Type B pancreatic cell (in vitro differentiated cells): ENCODE measurements at places on chromosomes 16 and 17. TPM values are rescaled to one million over a fixed set of nuclear protein-coding genes. Genes with fewer than 3 reads are reported as not detected.

CCL1 gene
- not detected in 2 replicates for total RNA-seq

MRPS23 gene
- total RNA-seq: 35.5 and 46.9 TPM in 2 replicates

GRCh38 chr16:22191532-22192260 is 14.4 kb upstream of the EEF2K start:
- peaks cover 3% of the 10 kb centered on the region for H3K36me3 ChIP-seq
- peaks cover 34% of the 10 kb centered on the region for H3K4me1 ChIP-seq
- peak overlapping the region; percentile 99 for H3K27ac ChIP-seq
- no peak for DNase-seq
- peak overlapping the region; percentile 98 for H3K4me3 ChIP-seq

DNA sequence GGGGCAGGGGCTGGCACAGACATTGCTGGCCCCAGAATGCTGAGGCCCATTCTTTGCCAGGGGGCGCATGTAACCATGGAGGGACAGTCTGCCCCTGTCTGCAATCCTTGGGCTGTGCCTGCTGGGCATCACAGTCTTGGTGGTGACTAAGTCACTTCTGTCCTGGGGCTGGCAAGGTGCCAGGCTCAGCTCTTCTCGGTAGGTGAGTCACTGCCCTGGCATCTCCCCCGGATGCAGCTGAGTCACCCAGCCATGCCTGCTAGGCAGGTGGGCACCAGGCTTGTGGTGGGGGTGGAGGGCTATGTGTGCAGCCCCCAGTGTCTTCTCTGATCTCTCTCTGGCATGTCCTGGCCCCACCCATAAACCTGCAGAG is 5.6 kb downstream of the RARA start:
- no peaks in the 10 kb centered on the region for H3K27me3 ChIP-seq
- no peak for DNase-seq
- H3K36me3 ChIP-seq: no peaks in the 10 kb centered on the region
- H3K27ac ChIP-seq: peak overlapping the region; percentile 64

DNA sequence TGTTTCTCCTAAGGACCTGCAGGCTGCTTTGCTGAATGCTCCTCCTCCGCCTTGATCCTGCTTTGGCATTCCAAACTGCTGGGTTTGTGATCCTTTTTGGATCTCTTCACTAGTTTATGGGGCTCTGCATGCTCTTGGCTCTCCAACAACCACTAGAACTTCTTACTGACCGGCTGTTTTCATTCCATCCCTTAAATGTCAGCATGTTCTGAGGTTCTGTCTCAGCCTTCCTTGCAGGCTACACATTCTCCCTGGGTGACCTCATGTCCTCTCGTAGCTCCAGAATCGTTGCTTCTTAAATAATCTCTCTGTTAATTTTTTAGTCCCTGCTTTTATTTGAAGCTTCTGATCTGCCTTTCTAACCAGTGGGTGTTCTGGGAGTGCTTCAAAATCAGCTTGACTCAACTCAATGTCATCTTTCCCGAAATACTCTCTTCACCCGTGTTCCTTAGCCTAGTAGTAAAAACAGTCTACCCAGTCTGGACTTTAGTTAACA is 119.0 kb upstream of the HS3ST2 start:
- H3K4me3 ChIP-seq: no peak overlapping the region
- H3K4me1 ChIP-seq: no peaks in the 10 kb centered on the region
- no peak overlapping the region for H3K27ac ChIP-seq
- no peaks in the 10 kb centered on the region for H3K36me3 ChIP-seq
- no peak for DNase-seq
- peaks cover 2% of the 10 kb centered on the region for H3K27me3 ChIP-seq

DNA sequence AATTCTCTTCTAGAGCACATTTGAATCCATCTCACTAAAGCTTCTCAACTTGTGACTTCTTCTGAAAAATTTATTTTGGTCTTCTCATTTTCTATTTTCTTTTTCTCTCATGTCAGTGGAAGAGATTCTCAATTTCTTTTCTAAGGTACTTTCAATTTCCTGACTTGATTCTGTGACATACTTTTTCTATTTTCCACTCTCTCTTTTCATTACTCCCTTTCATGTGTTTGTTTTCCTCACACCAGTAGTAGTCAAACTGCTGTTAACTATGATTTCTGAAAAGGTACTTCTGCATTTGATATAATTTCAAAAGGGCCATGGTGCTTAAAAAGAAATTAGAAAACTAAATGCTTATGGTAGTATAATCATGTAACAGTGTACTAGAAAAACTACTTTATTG is 41.9 kb downstream of the NFAT5 start:
- no peak for DNase-seq
- no peaks in the 10 kb centered on the region for H3K27me3 ChIP-seq
- H3K27ac ChIP-seq: no peak overlapping the region
- peaks cover 16% of the 10 kb centered on the region for H3K36me3 ChIP-seq

GRCh38 chr16:6439129-6439528 is 893.5 kb upstream of the RBFOX1 start:
- H3K4me3 ChIP-seq: no peak overlapping the region
- H3K4me1 ChIP-seq: no peaks in the 10 kb centered on the region
- no peak overlapping the region for H3K27ac ChIP-seq
- H3K36me3 ChIP-seq: no peaks in the 10 kb centered on the region
- peaks cover 6% of the 10 kb centered on the region for H3K27me3 ChIP-seq

- H3K27ac ChIP-seq: peak overlapping the region; percentile 85
- H3K27me3 ChIP-seq: no peaks in the 10 kb centered on the region
- H3K4me3 ChIP-seq: no peak overlapping the region
- peaks cover 4% of the 10 kb centered on the region for H3K4me1 ChIP-seq
- peaks cover 26% of the 10 kb centered on the region for H3K36me3 ChIP-seq
Measured at GRCh38 chr16:55552621-55553020, 13.9 kb upstream of the CAPNS2 start.

MKS1 gene
- total RNA-seq: 21.9 and 33.2 TPM in 2 replicates

DOC2A gene
- total RNA-seq: 6.9 and 9.7 TPM in 2 replicates

NUTF2 gene
- total RNA-seq: 144 and 149 TPM in 2 replicates

DNAI2 gene
- total RNA-seq: 0.21 and 0.87 TPM in 2 replicates

CIITA gene
- not detected in 2 replicates for total RNA-seq

TBC1D3K gene
- total RNA-seq: not detected in 2 replicates

- peaks cover 14% of the 10 kb centered on the region for H3K36me3 ChIP-seq
- no peak overlapping the region for H3K27ac ChIP-seq
- no peak overlapping the region for H3K4me3 ChIP-seq
- no peaks in the 10 kb centered on the region for H3K4me1 ChIP-seq
- H3K27me3 ChIP-seq: no peaks in the 10 kb centered on the region
Measured at GRCh38 chr17:80949451-80950421, 41.9 kb upstream of the CHMP6 start.

DNA sequence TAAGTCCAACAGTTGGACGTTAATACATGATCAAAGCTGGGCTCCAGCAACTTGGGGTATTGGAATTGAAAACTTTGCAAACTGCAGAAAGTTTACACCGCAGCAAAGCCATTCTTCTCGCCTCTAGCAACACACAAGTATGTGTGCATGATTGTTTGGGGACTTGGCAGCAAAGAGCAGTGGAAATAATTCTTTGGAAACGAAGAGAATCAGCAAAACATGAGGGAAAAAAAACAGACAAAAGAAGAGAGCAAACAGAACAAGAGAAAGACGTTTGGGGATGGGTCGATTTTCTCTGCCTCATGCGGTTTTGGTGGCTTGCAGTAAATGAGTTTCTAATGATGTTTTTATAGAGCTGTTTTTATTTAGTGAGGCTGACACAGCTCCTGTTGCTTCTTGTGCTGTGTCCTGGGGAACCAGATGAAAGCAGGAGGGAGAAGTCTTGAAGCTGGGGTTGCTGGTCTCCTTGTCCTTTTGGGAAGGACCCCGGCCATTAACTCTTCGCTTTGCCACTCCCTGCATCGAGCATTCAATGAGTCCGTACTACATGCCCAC is 502.9 kb downstream of the GRIN2A start:
- H3K4me3 ChIP-seq: no peak overlapping the region
- DNase-seq: no peak

GRCh38 chr17:75806822-75807500 is 22.4 kb downstream of the UNK start:
- H3K27me3 ChIP-seq: no peaks in the 10 kb centered on the region
- no peaks in the 10 kb centered on the region for H3K36me3 ChIP-seq
- DNase-seq: no peak
- H3K4me1 ChIP-seq: peaks cover 4% of the 10 kb centered on the region
- no peak overlapping the region for H3K4me3 ChIP-seq

SLC35G6 gene
- total RNA-seq: not detected in 2 replicates

PRSS22 gene
- total RNA-seq: 42.5 and 56.8 TPM in 2 replicates

DNA sequence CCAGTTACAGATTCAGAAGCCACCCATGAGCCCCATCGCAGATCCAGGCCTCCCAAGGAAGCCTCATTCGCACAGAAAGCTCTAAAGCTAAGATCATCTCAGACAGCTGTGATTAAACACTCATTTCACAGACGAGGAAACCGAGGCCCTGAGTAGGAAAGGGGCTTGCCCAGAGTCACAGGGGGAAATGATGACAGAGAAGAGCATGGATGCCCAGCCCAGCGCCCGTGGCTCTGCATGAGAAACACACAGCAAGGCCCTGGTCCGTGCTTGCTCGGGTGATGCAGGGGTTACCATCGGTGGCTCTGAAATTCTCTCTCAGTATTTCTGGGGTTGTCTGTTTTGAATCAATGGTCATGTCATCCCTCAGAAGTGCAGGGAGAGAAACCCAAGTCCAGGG is 109.6 kb downstream of the C16orf78 start:
- DNase-seq: no peak
- no peaks in the 10 kb centered on the region for H3K36me3 ChIP-seq
- H3K4me3 ChIP-seq: no peak overlapping the region
- no peaks in the 10 kb centered on the region for H3K4me1 ChIP-seq
- H3K27me3 ChIP-seq: peaks cover 18% of the 10 kb centered on the region

MYH13 gene
- total RNA-seq: not detected in 2 replicates

- no peak overlapping the region for H3K27ac ChIP-seq
- peaks cover 29% of the 10 kb centered on the region for H3K36me3 ChIP-seq
- no peaks in the 10 kb centered on the region for H3K27me3 ChIP-seq
- no peak for DNase-seq
- H3K4me3 ChIP-seq: no peak overlapping the region
- peaks cover 7% of the 10 kb centered on the region for H3K4me1 ChIP-seq
Measured at GRCh38 chr16:69373019-69373418, 12.8 kb downstream of the TERF2 start.

DNA sequence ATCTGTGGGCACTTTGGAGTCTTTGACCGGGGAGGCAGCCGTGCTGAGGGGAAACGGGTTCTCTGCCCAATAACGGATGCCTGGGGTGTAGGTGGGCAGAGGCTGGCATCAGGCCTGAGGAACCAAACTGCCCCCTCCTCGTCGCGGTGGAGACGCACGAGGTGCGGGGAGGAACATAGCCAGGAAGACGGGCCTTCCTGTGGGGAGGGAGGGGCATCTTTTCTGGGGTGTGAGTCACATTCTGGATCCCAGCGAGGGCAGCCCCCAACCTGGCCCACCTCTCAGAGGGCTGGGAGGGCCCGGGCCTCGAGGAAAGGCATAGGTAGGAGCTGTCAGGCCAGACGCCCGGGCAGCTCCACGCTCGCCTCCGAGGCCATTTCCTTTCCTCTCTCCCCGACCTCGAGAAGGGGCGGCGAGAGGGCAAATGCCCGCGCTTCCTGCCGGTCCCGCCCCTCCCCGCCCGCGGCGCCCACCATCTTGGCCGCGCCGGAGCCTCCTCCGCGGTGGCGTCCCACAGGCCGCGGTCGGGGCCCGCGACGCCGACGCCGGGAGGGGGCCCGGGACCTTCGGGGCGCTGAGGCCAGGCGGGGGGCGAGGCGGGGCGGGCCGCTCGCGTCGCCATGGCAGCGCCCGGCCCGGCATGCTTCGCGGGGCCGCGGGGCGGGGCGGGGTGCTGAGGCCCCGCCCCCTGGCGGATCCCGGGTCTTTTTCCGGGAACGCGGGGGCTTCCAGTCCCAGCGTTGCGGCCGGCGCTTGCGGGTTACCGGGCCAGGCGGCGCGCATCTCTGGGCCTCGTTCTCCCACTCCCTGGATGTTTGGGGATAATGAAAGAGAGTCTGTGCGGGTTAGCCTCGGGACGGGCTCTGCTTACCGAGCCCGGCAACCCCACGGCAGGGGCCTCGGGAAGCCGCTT is 13.2 kb downstream of the RAI1 start:
- H3K36me3 ChIP-seq: no peaks in the 10 kb centered on the region
- H3K27me3 ChIP-seq: no peaks in the 10 kb centered on the region
- peak overlapping the region; percentile 88 for H3K4me3 ChIP-seq
- peak overlapping the region; percentile 99 for H3K27ac ChIP-seq
- H3K4me1 ChIP-seq: peaks cover 77% of the 10 kb centered on the region
- peak; percentile 79 for DNase-seq

DNA sequence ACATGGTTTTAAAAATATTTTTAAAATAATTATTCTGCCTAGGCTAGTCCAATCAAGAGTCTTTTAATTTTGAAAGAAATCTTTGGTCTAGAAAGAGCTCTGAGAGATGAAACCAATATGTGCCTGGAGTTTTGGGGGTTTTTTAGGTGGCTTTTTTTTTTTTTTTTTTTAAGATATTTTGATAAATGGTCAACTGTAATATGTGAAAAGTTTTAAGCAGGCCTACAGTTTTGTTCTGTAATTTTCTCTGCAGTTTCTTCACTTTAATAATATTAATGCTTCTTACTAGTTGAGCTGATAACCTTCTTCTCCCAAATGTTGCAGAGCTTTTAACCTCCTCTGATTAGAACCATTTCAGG is 45.1 kb downstream of the OMG start:
- no peaks in the 10 kb centered on the region for H3K27me3 ChIP-seq
- DNase-seq: no peak
- peaks cover 9% of the 10 kb centered on the region for H3K4me1 ChIP-seq
- peaks cover 22% of the 10 kb centered on the region for H3K36me3 ChIP-seq

MEIOB gene
- not detected in 2 replicates for total RNA-seq
